ENCODE measurements at places on chromosomes 11 and 22.

DNA sequence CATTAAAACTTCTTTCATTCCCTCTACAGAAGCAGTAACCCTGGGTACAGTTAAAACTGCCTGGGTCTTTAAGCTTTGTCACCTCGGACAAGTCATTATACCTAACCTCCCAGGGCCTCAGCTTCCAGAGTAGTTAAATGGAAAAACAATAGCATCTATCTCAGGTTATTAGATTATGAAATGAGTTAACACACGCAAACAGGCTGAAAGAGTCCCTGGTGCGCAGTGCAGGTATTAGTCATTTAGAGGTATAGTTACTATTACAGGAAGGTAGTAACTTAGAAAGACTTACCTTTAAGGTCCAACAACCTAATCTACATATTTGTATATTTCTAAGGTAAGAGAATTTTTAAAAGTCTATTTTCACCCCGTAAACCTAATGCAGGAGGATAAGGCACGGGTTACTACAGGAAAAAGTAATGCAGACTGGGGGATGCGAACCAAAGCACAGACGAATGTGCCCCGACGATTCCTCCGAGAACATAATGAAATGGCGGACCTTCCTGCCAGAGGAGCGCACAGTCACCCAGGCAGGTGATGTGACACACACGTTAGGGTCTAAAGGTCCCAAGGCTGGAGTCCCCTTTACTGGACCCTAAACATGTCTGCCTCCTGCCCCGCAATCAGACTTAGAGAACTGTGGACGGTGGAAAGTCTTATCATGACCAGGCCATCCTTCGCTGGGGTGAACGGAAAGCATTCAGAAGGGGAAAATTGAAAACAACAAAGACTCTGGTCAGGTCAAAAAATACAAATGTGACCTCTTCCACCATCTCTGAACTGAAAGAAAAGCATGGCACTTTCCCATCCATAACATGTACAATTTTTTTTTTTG lies 1.3 kb downstream of the NAP1L4 start:
- no peak for DNase-seq

- peak; percentile 91 for DNase-seq
Observed at GRCh38 chr22:36913427-36914389, at the start of gene CSF2RB. Gene CSF2RB (plus strand): TSS chr22:36913628. CDS start chr22:36922208, 8,580 bp downstream.

DNA sequence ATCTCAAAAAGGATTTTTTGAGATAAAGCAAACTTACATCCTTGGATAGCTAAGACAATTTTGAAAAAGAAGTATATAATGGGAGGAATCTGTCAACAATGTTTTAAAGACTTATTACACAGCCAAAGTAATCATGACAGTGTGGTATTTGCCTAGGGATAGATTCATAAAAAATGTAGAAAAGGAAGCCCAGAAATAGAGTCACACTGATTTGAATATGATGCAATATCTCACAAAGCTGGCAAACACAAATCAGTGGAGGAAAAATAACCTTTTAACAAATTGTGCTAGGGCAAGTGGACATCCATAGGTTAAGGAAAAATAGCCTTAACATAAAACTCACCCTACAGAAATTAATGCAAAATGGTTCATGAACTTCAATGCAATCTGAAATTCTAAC lies 6.0 kb downstream of the XKR3 start:
- no peak for DNase-seq

DNA sequence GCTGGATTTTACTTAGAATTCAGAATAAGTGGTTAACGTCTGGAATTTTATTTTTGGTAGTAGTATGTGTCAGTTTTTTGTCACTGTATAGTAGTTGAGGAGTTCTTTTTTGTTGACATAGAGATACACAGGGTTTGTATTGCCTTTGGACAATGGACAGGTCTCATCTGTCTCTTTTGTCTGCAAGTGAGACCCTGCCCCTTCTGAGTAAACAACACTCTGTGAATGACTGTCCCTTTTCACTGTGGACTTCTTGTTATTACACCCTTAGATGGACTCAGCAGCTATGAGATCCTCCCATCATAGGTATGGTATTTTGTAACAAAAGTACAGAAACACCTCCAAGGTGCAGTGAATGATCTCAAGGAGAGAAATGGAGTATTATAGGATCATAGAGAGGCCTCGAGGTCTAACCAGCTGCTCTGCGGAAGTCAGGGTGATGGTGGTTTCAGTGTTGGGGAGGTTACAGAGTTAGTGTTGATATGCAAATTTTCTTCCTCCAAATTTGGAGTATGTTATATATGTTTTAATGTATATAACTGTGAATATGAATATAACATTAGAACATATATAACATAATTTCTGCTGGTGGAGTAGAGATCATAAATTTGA lies 7.8 kb downstream of the PPP6R3 start:
- DNase-seq = no peak

DNA sequence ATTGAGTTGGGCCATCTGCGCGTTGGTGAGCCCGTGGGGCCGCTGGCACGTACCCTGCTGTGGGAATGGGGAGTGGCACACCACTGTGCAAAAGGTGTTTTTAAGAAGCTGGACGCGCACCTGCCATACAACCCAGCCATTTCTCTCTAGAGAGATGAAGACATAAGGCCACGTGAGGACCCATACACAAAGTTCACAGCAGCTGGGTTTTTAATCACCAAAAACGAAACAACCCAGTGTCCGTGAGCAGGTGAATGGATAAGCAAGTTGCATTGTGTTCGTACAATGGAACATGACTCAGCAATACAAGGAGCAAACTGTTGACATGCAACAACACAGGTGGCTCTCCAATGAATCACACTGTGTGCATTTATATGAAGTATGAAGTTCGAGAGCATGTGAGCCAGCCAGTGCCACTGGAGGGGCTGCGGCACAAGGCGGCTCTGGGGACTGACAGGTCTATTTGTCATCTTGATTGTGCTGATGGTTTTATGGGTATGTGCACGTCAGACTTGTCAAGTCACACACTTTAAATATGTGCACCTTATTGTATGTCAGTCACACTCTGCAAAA lies 30.6 kb upstream of the PANX2 start:
- no peak for DNase-seq

DNA sequence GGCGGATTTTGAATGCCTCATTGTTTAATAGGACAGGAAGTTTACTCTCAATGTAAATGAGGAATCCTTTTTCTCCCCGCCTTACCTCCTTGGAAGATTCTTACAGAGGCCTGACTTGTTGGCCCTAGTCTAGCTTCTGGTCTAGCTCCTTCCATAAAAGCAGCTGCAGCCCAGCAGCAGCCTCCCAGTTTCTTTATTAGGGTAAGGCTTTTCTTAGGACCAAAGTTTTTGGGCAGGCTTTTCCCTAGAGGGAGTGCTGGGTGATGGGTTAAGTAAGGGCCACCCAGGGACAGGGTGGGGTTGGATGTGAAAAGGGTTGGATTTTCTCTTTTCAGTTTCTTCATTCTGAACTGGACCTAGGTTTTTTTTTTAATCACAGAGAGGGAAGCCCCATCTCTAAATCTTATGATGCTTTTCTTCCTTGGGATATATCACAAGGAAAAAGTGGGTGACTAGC lies 49.7 kb downstream of the LIF start:
- no peak for DNase-seq

DNA sequence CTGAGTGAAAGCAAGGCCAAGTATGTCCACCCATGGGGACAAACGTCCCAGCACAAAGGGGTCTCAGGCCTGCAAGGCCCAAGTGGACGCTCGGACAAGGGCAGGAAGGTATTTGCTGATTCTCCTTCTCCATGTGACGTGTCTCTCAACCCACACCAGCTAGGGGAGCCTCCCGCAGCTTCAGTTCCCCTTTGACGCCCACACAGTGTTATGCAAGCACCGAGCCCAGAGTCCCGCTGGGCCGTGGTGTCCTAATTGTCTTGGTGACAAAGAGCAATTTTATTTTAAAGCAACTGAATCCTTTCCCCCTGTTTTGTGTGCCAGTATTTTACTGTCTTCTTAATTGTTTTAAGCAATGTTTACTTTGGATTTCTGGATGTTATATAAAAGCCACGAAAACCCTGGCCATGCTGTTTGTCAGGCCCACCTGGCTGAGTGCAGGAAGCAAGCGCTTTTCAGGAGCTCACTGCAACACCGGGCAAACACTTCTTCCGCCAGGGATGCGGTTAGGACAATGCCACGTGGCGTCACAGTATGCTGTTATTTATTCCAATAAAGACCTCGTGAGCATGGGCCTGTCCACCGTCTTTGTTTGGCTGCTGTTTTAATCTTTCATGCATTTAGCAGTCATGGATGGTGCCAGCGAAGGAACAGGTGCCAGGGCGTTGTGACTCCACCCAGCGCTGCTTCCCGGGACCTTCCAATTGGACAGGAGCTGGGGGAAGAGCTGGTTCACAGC lies 8.2 kb upstream of the PARVG start:
- DNase-seq = peak; percentile 95

DNA sequence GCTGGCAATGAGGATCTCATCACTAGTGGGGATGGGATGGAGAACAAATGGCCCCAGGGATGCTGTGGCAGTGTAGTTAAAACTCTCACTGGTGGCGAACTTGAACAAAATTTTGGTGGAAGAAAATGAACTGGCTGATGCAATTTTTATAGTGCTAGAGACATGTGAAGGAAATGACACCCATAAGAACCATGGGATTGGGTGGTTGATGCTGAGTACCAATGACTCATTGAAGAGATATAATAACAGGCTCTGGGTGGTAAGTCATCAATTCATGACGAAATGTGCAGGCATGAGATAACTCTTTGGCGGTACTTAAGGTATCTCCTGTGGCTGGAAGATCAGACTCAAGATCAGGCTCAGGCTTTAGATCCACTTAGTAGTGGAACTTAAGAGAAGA lies 172.9 kb upstream of the DDI1 start:
- no peak for DNase-seq

DNA sequence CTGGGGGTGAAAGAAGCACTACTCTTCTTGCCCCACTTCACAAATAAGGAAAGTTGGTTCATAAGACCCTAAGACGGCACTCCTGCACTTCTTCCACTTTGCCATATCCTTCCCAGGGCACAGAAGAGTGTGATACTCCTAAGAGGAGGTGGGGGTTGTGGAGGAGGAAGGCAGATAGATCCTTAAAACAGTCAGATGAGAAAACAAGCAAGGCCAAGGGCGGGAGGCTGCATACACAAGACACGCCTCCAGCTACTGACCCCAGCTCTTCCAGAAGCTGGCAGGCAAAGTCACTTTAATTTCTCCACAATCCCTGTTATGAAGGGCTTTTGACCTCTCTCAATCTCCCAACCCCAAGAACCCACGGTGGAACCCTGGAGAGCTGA lies 1.6 kb upstream of the CHRM4 start:
- no peak for DNase-seq

- no peak for DNase-seq
Observed at GRCh38 chr22:50086526-50086925, 1.3 kb upstream of the MLC1 start.

DNA sequence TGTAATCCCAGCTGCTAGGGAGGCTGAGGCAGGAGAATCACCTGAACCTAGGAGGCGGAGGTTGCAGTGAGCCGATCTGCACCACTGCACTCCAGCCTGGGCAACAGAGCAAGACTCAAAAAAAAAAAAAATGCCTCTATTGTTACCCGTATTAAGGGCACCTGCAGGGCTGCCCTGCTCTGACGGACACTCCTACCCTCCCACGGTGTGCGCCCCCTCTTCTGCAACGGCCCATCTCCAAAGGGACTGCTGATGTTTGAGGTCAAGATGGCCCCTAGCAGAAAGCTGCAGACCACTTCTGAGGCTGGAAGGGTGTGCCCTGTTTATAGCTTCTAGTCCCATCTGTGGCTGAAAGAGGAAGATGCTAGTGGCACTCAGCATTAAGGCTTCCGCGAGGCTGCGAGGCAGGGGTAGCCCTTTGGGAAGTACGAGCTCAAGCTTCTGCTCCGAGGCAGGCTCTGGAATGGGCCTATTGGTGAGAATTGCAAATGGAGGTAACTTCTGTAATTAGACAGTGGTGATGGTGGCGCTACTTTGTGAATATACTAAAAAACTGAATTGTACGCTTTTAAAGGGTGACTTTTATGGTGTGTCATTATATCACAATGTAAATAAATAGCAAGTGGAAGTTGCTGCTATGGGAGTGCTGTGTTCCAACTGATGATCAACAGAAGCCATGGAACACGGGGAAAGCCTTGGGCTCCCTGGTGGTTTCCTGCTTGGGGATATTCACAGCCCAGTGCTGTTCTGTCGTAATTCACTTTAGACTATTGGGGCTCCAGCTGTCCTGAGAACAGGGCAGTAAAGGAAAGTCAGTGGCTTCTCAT lies 24.3 kb downstream of the ARFGAP2 start:
- DNase-seq = no peak
